Memory B cell (primary cell): ENCODE measurements at places on chromosomes 13 and 19.

- peak; percentile 60 for DNase-seq
These were observed 2.7 kb downstream of the TPM4 start for GRCh38 chr19:16078759-16079707.

GRCh38 chr13:56713656-56714055 lies 427.1 kb upstream of the PRR20A start:
- DNase-seq: no peak

DNA sequence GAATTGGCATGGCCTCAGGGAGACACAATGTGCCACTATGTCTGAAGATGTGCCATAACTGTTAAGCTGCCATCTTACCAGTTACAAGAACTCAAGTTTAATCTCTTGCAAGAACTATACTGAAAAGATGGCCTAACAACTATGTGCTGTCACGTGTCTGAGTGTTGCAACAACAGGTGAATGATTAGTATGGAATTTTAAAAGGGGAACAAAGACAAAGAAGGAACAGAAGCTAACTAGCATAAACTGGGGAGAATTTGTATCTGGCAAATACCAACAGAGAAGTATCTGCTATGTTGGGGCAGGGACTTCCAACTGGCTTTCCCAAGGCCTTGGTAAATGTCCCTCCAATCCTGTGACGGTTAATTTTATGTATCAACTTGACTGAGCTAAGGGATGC lies 11.5 kb upstream of the ACOD1 start:
- DNase-seq: no peak

DNA sequence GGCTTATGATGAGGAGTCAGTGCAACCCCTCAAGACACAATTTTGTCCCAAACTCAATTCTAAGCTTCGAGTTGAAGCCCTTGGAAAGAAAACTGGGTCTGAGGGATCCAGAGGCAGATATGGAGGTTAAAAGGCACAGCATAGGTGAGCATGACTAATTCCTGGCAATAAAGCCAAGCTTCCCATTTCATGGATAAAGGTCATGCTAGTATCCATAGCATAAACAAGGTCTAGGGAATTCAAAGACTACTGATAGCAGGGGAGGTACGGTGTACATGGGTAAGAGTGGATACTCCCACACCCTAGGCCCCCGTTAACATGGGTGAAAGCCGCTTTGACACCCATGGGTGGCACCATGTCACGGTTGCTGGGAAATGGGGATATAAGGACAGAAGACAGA lies 24.0 kb downstream of the MED4 start:
- DNase-seq: no peak

DNA sequence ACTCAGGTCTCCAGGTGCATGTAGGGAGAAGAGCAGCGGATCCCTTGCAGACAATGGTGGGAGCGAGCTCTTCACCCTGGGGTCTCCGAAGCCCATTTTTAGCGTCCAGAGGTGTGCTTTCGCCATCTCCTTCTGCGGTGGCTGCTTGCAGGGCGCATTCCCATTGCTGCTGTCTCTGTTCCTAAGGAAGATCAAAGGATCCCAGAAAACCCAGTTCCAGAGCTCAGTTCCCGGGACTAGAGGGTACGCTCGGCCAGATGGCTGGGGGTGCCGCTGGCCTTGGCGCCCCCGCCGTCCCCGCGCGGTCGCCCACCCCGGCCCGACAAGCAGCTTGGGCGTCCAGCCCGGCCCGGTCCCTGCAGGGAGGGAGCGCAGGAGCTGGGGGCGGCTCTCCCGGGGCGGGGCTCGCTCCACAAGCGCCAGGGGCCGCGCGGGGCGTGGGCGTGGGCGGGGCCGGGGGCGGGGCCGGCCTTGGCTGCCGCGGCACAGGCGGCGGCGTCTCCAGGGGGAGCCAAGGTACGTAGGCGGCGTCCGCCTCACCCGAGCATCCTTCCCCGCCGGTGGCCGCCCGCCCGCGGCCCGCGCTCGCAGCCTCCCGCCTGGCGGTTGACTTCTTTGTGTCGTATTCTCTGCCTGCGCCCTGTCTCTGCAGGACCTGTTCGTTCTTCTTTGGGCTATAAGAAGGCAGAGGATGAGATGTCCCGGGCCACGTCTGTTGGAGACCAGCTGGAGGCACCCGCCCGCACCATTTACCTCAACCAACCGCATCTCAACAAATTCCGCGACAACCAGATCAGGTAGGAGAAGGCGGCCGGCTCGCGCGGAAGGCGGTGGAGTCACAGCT lies 96.8 kb downstream of the ATP8A2 start:
- DNase-seq: no peak

DNA sequence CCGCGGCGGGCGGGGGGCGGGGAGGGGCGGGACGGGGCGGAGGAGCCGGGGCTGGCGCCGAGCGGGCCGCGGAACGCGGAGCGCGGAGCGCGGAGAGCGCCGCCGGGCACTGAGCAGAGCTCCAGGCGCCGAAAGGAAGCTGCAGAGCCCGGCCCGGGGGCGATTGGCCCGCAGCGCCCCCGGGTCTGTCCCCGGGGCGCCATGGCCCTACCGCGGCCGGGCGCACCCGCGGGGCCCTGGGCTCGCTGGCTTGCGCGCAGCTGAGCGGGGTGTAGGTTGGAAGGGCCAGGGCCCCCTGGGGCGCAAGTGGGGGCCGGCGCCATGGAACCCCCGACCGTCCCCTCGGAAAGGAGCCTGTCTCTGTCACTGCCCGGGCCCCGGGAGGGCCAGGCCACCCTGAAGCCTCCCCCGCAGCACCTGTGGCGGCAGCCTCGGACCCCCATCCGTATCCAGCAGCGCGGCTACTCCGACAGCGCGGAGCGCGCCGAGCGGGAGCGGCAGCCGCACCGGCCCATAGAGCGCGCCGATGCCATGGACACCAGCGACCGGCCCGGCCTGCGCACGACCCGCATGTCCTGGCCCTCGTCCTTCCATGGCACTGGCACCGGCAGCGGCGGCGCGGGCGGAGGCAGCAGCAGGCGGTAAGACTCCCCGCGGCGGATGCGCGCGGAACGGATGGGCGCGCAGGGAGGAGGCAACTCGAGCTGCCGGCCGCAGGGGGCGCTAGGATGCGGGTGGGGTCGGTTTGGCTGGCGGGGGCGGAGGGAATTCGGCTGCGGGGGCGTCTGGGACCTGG lies at the start of gene PDE4A:
TSS of gene PDE4A (plus strand) at position 95 of the 796 bp plus-strand sequence. CDS start at position 322, 227 bp downstream.
- DNase-seq: peak; percentile 65

- DNase-seq: no peak
These were observed 741.0 kb upstream of the KLHL1 start for GRCh38 chr13:70849222-70849621.

DNA sequence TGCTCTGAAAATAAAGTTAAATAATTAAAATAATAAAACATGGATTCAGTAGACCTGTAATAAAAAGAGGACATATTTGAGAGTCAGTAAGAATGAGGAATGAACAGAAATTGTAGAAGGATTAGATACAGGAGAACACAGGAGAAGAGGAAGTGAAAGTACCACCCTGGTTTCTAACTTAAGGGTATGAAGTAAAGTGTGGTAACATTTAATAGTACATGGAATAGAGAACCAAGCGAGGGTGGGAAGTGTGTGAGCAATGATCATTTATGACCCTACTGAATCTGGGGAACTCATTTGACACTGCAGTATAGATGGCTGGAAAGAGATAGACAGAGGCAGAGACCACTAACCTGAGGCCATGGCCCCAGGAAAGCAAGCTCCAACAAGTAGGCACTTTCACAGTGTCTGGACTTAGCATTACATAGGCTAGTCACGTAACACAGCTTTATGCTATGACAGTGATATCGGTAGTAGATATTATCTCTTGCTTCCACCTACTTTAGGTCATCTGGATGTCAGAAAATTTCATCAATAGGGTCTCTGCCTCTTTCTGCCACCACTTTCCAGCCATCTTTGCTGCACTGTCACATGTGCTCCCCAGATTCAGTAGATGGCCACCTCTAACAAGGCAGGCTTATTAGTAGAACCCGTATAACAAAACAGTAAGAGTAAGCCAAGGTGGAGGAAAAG lies 633.9 kb upstream of the MIR17HG start:
- no peak for DNase-seq

DNA sequence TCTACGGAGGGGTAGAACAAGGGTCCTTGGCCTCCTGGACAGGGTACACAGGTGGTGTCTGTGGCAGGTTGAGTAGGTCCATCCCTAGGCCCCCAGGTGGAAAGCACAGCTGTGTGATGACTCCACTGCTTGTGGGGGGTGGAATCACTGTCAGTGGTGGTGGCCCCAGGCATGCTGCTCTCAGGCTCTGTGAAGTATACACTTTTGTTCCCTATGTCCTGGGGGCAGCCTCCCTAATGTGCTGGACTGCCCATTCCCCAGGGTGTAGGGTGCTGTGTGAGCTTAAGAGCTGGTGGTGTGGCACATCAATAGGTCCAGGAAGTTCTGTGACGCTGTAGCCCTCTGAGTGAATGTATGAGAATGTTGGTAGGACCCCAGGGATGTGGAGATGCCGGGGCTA lies 197.2 kb upstream of the SLC10A2 start:
- no peak for DNase-seq

DNA sequence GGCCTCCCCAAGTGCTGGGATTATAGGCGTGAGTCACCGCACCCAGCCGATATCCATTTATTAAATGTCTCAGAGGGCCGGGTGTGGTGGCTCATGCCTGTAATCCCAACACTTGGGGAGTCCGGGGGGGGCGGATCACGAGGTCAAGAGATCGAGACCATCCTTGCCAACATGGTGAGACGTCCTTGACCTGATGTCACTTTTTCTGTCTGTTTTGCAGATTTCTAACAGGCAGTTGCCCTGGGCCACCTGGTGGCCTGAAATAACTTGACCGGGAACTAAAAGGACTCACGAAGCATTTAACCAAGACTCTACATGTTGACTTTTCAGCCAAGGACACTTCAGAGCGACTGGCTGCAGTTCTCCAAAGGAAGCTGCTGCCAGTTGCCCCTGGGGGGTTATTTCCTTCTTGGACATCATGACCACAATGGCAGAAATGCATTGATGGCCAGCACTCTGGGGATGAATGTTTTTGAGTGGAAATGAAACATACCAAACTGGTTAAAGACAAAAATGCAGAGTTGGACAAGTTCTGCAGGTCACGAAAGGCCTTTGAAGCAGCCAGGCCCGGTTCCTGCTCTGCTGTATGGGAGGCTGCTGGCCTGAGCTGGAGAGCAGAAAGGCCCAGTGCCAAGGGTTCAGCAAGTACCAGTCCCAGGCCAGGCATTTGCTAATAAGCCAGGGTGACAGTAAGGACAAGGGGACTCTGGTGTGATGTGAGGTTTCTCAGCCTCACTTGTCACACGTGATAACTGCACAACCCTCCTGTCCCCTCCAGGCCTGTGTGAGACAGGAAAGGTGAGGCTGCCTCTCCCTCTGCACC lies 8.3 kb downstream of the ZNF837 start:
- DNase-seq: no peak
